ENCODE measurements at places on chromosomes 3 and 15. TPM values are rescaled to one million over a fixed set of nuclear protein-coding genes. Genes with fewer than 3 reads are reported as not detected.
A peak's percentile ranks its signal among the peaks of the same experiment; 100 is the strongest.

DNA sequence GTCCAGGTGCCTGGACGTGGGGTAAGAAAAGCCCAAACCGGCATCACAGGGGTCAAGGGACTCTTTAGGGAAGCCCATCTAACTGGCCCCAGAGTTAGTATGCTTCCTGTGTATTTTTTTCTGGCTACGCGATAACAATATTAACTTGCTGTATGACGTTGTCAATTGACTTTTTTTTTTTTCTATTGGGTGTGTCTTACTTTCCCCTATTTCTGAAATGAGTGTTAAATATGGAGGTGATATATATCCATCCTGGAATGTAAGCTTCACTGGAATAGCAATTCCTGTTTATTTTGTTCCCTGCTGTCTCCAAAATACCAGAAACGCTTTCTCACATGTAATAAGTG is 598 bp upstream of the GMNC start:
- H3K4me1 ChIP-seq, result peaks cover 7% of the 10 kb centered on the region
- H3K4me3 ChIP-seq, result peak overlapping the region; percentile 77
- H3K36me3 ChIP-seq, result no peaks in the 10 kb centered on the region
- DNase-seq, result no peak
- no peak overlapping the region for H3K27ac ChIP-seq
- peaks cover 74% of the 10 kb centered on the region for H3K27me3 ChIP-seq

- no peaks in the 10 kb centered on the region for H3K36me3 ChIP-seq
- H3K27me3 ChIP-seq, result no peaks in the 10 kb centered on the region
- DNase-seq, result no peak
- no peaks in the 10 kb centered on the region for H3K4me1 ChIP-seq
These were observed 703.7 kb downstream of the NLGN1 start for GRCh38 chr3:174101244-174101643.

GRCh38 chr15:55990998-55991397 is 2.4 kb downstream of the NEDD4 start:
- H3K4me3 ChIP-seq, result peak overlapping the region; percentile 7
- H3K27ac ChIP-seq, result no peak overlapping the region
- DNase-seq, result no peak
- H3K4me1 ChIP-seq, result peaks cover 34% of the 10 kb centered on the region
- peaks cover 3% of the 10 kb centered on the region for H3K36me3 ChIP-seq
- H3K27me3 ChIP-seq, result no peaks in the 10 kb centered on the region

SYNM gene
- total RNA-seq, result 5.5 TPM

DNA sequence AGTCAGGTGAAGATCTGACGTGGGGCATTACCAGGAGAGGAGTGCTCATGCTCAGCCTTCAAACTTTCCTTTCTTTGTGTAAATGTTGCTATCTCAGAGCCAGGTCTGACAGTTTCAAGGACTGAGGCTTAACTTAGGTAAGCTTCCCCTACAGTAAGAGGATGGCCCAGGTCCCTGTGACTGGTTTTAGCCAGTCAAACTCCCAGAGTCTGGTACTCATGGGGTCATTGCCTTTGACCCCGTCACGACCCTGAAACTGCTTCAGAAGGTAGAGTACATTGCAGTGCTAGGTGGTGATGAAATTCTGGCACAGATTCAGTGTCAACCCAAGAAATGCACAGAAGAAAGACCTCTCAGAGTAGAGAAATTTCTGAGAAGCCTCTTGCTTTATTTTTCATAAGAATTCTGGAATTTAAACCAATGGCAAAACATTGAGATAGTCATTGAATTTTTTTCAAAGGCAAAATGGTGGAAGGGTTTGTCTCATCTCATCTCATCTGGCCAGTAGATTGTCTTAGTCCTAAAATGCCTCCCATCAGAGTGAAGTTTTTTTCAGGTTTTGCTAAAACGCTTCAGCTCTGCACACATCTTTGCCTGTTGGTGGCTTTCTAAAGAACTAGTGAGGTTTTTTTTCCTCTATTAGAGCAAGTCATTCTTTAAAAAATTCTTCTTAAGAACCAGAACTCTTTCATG is 23.1 kb downstream of the ZBTB38 start:
- no peak for DNase-seq
- H3K4me3 ChIP-seq, result no peak overlapping the region
- H3K27me3 ChIP-seq, result no peaks in the 10 kb centered on the region
- no peak overlapping the region for H3K27ac ChIP-seq
- H3K36me3 ChIP-seq, result peaks cover 11% of the 10 kb centered on the region
- peaks cover 37% of the 10 kb centered on the region for H3K4me1 ChIP-seq

DNA sequence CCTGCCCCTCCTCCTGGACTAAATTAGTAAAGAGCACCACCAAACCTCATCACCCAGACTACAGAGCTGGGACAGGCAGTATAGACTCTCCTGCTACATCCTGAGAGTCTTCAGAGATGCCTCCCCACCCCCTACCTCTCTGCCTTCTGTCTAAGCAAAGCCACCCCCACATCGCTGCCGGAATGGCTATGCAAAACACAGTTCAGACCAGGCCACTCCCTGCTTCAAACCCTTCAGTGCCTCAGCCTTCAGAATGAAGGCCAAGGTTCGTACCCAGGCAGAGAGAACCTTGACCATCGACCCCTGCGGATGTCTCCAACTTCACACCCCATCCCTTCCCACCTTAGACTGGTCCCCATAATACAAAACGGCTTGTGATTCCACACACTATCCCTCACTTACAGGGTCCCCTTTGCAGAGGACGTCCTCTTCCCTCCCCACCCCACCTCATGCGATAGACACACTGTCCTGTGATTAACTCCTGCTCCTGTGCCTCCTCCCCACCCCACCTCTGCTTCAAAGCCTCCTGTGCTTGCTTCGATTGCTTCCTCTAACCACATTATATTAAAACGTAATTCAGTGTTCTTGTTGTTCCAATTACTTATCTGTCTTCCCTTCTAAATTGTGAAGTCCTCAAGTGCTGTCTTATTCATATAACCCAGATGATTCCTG is 175.3 kb downstream of the UACA start:
- peaks cover 8% of the 10 kb centered on the region for H3K36me3 ChIP-seq
- H3K4me3 ChIP-seq, result no peak overlapping the region
- DNase-seq, result no peak
- H3K4me1 ChIP-seq, result peaks cover 6% of the 10 kb centered on the region

GRCh38 chr3:196749125-196749524 is 9.5 kb downstream of the PAK2 start:
- no peak overlapping the region for H3K4me3 ChIP-seq
- H3K27ac ChIP-seq, result no peak overlapping the region
- DNase-seq, result no peak
- H3K4me1 ChIP-seq, result peaks cover 17% of the 10 kb centered on the region

GRCh38 chr3:171744158-171744741 is 66.0 kb downstream of the PLD1 start:
- no peak for DNase-seq
- no peak overlapping the region for H3K4me3 ChIP-seq
- H3K4me1 ChIP-seq, result peaks cover 22% of the 10 kb centered on the region
- H3K36me3 ChIP-seq, result no peaks in the 10 kb centered on the region
- H3K27me3 ChIP-seq, result no peaks in the 10 kb centered on the region

- no peak overlapping the region for H3K27ac ChIP-seq
- no peaks in the 10 kb centered on the region for H3K36me3 ChIP-seq
- no peak for DNase-seq
- H3K4me1 ChIP-seq, result peaks cover 4% of the 10 kb centered on the region
- no peak overlapping the region for H3K4me3 ChIP-seq
- H3K27me3 ChIP-seq, result peaks cover 14% of the 10 kb centered on the region
These were observed 890 bp downstream of the KBTBD13 start for GRCh38 chr15:65077291-65077980.

ACP3 gene
- total RNA-seq, result not detected

- no peaks in the 10 kb centered on the region for H3K36me3 ChIP-seq
- H3K4me1 ChIP-seq, result peaks cover 12% of the 10 kb centered on the region
- H3K4me3 ChIP-seq, result no peak overlapping the region
- H3K27me3 ChIP-seq, result peaks cover 51% of the 10 kb centered on the region
- no peak for DNase-seq
These were observed 60.0 kb upstream of the MNS1 start for GRCh38 chr15:56524915-56525314.

DNA sequence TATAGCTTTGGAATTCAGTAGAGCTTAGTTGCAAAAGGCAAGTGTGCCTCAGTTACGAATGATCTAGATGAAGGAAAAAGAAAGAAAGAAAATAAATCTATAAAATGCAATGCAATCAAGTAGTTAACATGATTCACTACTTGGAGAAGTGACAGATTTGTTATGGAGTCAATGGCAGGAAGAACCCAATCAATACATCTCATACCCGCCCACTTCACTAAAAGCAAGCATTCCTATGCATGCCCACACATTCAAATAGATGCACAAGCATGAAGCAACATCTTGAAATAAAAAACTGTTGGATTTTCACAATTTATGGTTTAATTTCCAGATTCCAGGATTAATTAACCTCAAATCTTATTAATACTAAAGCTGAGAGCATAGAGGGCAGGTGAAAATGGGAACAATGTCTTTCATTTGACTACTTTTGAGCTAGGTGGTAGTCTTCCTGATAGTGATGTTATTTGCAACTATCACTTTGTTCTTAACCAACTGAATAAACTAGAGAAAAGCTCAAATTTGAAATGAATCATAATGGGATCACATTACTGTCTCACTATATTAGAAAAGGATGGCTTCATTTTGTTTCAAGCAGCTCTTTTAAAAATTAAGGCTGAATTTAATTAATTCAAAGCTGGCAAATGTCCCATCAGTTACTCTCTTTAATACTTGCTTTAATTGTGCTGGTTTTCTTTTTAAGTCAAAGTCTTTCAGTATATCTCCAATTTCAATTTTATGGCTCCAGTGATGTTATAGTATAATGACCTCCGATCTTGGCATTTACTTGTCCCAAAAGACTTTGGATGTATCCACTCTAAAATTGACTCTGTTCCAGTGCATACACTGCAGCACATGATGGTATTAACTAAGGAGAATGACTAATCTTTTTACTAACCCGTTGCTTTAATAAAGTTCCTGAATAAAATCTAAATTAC is 46.7 kb upstream of the CCDC50 start:
- no peaks in the 10 kb centered on the region for H3K27me3 ChIP-seq
- H3K36me3 ChIP-seq, result no peaks in the 10 kb centered on the region
- H3K4me3 ChIP-seq, result no peak overlapping the region
- H3K27ac ChIP-seq, result no peak overlapping the region

GRCh38 chr3:188558343-188559071 is 404.6 kb downstream of the LPP start:
- H3K27ac ChIP-seq, result peak overlapping the region; percentile 52
- peaks cover 16% of the 10 kb centered on the region for H3K4me1 ChIP-seq
- H3K4me3 ChIP-seq, result no peak overlapping the region
- no peaks in the 10 kb centered on the region for H3K27me3 ChIP-seq
- DNase-seq, result no peak
- peaks cover 4% of the 10 kb centered on the region for H3K36me3 ChIP-seq

DNA sequence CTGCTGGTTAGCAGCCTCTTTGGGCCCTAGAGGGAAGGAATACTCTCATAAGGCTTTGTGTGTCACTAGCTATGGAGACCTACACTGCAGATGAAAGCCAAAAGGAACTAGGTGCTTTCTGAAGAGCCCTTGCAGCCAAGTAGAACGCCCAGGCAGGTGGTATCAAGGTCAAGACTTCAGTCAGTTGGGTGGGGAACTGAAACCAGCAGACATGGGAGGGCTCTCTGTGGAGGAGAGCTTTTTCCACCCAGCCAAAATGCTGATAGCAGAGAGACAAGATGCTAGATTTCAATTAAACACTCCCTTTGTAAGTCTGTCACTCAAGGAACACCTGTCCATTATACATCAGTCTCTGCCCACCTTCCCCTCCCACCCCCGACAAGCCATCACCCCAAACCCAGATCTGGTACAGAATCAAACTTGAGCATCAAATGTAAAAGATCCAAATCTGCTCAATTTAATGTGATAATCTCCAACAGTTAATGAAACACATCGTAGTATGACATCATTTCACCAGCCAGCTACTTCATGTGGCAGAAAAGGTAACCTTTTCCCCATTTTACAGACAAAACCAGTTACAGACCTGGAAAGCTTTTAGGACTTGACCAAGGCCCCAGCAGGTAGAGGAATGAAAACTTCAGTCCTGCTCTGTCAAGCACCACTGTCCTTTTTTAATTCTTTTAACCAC is 14.6 kb downstream of the MRPS25 start:
- H3K27ac ChIP-seq, result no peak overlapping the region
- H3K27me3 ChIP-seq, result no peaks in the 10 kb centered on the region
- H3K4me3 ChIP-seq, result no peak overlapping the region
- DNase-seq, result no peak
- H3K4me1 ChIP-seq, result peaks cover 2% of the 10 kb centered on the region

DNA sequence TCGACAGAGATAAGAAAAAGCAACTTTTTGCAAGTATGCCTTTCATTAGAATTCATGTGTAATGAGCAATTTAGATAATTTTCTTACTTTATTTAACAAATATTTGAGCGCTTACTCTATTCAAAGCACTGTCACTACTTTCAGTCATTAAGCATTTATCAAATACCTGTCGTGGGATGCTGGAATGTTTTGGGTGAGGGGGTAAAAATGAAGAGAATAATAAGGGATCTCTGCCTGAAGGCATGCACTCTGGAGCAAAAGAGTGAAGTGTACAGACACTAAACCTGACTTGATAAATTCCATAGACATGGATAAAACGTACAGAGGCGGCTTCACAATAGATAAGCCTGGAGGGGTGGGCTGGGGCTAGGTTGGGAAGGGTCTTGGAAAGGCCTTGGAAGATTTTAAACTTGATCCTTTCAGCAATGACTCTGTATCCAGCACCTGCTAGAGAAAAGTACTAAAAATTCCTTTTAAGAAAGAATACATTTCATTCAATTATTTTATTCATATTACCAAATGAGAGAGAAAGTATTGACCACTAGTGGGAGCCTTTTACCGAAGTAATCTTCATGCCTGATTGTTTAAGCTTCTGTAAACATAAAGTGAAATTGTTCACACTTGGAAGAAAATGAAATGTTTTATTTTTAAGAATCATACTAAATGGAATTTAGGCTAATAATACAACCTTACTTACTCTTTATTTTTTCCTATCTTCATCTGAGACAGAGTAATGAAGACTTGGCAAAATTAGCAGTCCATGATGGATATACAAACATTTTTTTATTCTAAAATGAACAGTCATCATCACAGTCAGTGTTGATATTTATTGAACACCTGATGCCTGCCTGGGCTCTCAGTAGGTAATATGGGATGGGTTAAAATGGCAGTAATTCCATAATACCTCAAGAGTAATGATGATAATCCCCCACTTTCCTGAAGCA is 113.2 kb downstream of the PPP2R3A start:
- peaks cover 4% of the 10 kb centered on the region for H3K4me1 ChIP-seq
- no peak overlapping the region for H3K4me3 ChIP-seq
- H3K27ac ChIP-seq, result no peak overlapping the region
- no peaks in the 10 kb centered on the region for H3K27me3 ChIP-seq
- no peak for DNase-seq

AADACL2 gene
- total RNA-seq, result not detected

- no peaks in the 10 kb centered on the region for H3K27me3 ChIP-seq
- DNase-seq, result no peak
- H3K4me1 ChIP-seq, result peaks cover 55% of the 10 kb centered on the region
- H3K4me3 ChIP-seq, result no peak within 1 kb of the TSS
- H3K27ac ChIP-seq, result peak within 1 kb of the TSS; percentile 66
These were observed at the start of gene ZBED2 for GRCh38 chr3:111595232-111595631. ZBED2 (minus strand) TSS chr3:111595346; CDS start chr3:111594201, 1,145 bp downstream.

GRCh38 chr3:183641882-183642281 is 6.5 kb downstream of the KLHL24 start:
- H3K4me1 ChIP-seq, result peaks cover 18% of the 10 kb centered on the region
- H3K36me3 ChIP-seq, result peaks cover 15% of the 10 kb centered on the region
- no peak overlapping the region for H3K27ac ChIP-seq
- no peaks in the 10 kb centered on the region for H3K27me3 ChIP-seq

- H3K4me1 ChIP-seq, result no peaks in the 10 kb centered on the region
- H3K4me3 ChIP-seq, result no peak overlapping the region
- peaks cover 13% of the 10 kb centered on the region for H3K27me3 ChIP-seq
- no peaks in the 10 kb centered on the region for H3K36me3 ChIP-seq
- no peak overlapping the region for H3K27ac ChIP-seq
These were observed 93.4 kb downstream of the PEX5L start for GRCh38 chr3:179943117-179943880.

AP3B2 gene
- total RNA-seq, result not detected

Measured in osteocyte (in vitro differentiated cells).